ENCODE measurements at places on chromosomes 7 and 10.

DNA sequence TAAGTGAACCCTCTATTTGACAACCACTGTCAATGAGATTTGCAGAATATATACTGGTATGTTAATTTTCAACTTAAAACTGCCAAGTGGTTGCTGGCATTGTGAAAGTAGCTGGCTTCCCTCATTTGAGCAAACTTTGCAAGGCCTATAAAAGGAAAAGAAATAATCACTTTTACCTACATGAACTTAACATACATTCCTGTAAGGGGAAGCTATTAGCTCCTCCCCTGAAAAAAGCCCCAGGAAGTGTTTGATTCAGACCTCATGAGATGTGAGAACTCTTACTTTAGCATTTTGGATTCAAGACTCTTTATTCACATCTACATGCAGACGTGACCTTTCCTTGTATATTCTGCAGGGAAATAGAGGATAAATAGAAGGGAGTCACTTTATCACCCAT is 175.6 kb downstream of the OTUD1 start:
- no peak for DNase-seq

DNA sequence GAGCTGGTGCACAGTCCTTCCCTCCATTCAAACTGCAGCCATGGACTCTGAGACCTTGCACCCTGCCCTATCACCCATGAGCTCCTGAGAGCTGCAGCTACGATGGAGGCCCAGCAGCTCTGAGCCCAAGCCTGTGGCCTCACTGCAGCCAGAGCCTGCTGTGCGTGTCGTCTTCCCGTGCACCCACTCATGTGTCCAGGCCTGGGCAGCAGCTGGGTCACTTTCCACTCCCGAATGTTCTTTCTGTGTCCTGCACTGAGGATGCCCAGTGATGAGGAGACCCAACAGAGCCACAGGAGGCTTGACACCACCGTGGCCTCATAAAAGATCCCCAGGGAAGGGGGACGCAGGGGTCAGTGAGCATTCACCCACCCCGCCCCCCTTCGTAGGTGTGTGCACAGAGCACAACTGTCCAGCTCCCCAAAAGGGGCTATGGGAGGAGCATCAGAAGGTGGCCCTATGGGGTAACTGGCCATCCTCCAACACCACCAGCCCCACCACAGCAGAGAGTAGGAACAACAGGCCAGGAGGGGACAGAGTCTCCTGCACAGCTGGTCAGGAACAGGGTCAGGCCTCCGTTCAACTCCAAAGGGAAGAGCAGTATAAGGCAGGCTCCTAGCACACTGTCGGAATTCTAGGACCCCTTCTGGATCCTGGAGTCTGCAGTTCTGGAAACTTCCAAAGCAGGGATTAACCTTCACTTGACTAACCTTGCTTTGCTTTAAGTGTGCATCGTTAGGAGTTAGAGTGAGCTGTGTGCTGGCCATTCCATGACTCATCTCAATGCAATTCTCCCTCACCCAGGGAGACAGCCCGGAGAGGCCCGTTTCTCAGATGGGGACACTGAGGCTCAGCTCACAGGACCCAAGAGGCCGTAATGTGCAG is 52.6 kb downstream of the RASGEF1A start:
- no peak for DNase-seq

DNA sequence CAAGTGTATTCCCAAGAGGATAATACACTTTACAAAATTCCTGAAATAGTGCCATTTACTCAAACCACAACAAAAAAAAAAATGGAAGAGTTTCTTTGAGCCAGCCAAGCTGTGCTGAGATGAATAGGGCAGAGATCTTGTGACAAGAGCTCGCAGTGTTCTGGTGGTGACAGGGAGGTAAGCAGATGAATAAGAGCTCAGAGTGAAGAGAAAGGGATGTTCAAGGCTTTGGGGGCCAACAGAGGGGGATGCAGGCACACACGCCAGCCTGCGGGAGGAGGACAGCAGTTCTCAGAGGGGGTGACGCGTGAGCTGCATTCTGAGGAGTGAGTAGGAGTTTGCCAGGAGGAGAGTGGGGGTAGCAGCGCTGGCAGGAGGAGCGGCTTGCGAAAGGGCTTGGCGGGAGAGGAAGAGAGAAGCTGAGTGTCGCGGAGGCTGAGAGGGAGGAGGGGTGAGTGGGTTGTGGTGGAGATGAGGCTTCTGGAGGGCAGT is 194.4 kb upstream of the IMMP2L start:
- no peak for DNase-seq

GRCh38 chr10:20147684-20148083 is 331.5 kb downstream of the PLXDC2 start:
- no peak for DNase-seq

DNA sequence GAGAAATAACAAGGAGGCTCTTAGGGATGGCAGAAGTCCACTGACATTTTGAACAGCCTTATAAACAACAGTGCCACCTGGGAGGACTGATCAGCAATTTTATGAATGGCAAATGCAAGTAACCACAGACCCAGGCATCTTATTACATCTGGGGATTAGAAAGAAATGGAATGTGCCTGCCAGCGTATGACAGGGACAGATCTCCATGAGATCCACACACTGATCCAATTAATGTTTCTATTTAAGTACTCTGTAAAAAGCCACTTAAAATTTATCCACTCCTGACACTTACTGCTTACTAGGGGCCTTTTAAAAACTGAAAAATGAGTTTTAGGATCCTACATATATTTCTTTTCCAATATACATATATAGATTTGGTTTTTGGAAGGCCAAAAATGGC is 28.6 kb downstream of the PARD3 start:
- no peak for DNase-seq

DNA sequence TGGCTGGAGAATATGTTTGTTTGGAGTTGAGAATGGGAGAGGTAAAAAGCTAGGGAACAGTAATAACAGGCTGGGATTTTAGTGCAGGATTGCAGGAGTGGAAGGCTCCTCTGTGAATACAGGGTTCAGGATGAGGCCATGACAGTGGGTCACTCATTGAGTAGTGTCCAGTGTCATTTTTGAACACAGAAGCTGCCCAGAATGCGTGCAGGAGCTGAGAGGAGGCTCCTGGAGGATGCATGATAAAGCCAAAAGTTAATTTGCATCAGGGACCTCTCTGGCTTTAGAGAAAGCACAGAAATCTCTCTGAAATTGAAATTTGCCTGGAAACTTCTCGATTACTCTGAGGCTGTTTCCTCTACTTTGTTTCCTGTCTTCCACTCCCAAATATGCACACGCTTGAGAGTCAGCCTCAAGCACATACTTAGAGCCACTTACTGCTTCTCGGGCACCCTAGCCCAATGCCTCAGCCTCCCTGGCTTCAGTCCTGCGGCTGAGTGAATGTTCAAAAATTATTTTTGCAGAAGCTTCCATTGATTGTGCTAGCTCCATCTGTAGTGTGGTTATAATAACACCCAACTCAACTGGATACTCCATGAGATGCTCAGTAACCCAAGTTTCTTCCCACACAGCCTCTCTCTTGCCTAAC is 1.8 kb upstream of the GALNT17 start:
- no peak for DNase-seq

DNA sequence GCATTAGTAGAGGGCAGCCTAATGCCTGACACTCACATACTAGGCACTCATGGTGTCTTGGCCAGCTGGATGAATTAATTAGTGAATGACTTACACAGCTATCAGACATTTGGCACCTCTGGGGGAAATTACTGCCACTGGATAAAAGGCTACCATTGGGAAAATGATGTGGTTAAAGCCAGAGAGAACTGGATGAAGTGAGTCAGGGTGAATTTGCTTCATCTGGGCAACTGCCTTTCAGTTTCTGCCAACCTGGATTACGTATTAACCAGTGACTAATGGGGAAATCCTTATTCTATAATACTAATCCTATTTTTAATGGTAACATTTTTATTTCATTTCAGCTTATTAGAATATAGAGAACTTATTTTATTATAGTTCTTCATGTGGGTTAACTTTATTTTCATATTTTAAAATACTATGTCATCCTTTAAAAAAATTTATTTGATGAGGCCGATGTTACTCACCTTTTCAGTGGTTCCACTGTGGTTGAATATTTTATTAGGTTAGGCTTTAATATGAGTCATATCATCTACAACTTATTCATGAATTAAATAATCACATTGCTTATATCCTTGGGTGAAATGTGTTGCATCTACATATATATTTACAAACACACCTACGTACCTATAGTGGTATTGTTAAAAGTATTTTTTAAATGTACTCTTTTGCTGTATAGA is 85.6 kb upstream of the CAPZA2 start:
- DNase-seq, result no peak

- no peak for DNase-seq
Observed at GRCh38 chr7:125074141-125074540, 144.5 kb upstream of the POT1 start.

- no peak for DNase-seq
Observed at GRCh38 chr7:55439627-55440026, 74.5 kb downstream of the LANCL2 start.

DNA sequence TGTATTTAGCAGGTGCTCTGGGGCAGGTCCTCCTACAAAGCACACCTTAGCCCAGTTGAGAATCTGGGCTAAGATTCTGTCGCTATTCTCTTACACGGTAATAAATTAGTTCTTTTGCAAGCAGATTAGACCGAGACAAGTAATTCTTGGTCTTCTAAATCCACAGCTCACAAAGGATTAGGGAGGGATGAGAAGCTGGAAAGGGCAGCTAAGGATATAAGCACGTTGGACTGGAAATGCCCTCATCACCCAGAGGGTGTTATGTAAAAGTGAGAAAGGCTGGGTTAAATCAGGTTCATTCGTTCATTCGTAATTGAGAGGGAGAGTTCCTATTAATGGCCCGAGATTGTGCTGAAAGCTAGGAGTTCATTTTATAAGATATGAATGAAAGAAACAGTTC is 41.8 kb downstream of the PFKFB3 start:
- no peak for DNase-seq

GRCh38 chr10:68600041-68600778 is 40.1 kb downstream of the TET1 start:
- no peak for DNase-seq

DNA sequence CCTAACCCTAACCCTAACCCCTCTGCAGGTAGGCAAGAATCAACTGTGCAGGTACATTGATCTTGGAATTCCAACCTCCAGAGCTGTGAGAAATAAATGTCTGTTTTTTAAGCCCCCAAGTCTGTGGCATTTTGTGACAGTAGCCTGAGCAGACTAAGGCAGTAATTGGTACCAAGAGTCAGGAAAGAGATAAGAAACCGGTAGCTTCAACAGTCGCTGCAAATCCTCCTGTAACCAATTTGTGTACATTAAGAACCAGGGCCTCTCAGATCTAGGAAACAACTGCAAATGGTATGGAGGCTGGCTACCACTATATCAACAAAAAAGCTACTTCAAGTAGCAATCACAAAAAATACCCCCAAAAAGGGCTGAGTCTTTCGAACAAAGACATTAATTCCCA is 67.3 kb downstream of the DOCK4 start:
- DNase-seq, result no peak

DNA sequence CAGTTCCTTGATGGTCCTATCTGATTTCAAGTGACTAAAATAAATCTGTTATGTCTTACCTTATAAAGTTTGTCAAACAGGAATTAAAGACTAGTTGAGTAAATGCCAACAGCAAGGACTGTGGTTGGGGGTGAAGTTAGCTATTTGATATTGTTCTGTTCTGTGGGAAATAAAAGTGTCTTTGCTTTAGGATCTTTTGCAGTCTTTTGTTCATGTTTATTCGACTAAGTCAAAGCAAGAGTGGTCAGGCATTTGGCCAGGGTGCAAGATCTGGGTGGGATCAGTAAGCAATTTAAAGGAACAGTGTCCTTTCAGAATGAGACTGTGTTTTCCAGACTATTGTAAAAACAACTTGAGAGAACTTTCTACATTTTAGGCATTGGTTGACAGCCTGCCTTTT is at the start of gene COL28A1:
Gene COL28A1 (minus strand): TSS at position 183 of the 400 bp plus-strand sequence. CDS start 2,998 bp downstream, outside the sequence.
- no peak for DNase-seq

- no peak for DNase-seq
Observed at GRCh38 chr10:62778125-62778524, 26.4 kb upstream of the ADO start.

GRCh38 chr10:114166494-114166893 is 7.5 kb downstream of the CCDC186 start:
- no peak for DNase-seq

DNA sequence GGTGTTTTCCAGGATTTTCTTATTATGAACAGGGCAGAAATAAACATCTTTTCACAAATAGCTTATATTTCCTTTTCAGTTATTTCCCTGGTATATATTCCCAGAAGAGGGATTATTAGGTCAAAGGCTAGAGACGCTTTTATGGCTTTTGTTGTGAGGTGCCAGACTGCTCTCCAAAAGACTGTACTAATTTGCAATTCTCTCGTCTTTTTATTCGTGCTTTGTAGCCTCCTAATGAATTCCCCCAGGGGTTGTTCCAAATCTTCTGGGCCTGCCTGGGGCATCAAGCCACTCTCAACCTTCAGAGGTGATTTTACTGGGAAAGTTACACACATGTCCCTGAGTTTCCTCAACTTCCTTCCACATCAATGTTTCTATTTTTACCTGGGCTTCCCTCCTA is 34.0 kb upstream of the R3HCC1L start:
- DNase-seq, result no peak

DNA sequence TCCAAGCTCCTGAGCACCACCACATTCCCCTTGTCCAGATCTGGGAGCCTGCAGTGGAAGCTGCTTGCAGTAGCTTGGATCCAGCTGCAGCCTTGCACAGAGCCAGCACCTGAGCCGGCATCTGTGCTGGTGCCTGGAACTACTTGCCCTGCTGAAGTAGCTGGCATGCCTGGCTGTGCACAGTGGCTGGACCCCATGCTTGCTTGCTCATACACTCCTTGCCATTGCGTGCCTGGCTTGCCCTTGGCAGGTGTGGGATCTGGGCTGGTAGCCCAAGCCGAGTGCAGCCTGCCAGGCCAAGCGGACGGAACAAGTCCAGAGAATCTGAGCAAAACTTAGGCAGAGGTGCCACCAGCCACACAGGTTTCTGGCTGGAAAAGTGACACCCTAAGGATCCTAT is 759.9 kb downstream of the IPMK start:
- DNase-seq, result no peak

GRCh38 chr7:142873281-142873784 is 12.2 kb downstream of the TRPV6 start:
- no peak for DNase-seq

DNA sequence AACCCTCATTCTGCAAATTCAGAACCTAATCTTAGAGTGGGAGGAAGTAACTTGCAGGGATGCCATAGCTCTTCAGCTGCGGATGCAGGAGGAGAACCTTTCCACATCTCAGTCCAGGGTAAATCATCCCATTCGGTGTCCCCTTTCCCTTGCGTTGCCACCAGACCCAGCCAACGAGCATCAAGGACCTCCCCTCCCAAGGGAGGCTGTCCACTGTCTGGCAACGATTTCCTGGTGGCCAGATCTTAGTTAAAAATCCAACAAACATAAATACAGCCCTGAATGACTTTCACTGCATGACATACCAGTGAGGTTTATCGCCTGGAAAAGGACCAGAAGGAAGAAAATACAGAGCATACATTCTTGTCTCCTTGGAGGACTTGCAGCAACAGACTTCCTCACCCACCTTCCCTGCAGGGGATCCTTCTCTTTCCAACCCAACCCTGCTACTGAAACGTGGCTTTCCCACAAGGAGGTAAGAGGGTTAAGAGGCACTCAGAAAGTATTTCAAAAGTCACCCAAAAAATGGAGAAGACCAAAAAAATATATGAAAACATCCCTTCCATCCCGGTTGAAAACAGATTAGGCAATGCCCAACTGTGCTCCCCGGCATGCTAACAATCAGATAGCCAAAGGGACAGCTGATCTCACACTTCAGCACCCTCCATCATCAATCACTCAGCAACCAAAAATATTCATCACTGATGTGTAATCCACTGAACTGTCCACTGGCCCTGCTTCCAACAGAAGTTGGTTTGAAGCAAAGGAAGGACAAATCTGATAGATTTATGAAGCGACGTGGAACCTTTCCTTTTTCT is 206.6 kb downstream of the TNS3 start:
- DNase-seq, result no peak

Measured in activated CD8-positive, alpha-beta memory T cell treated with anti-CD3 and anti-CD28 coated beads for 4 hours (primary cell).